ENCODE measurements at places on chromosomes 7 and 10.

DNA sequence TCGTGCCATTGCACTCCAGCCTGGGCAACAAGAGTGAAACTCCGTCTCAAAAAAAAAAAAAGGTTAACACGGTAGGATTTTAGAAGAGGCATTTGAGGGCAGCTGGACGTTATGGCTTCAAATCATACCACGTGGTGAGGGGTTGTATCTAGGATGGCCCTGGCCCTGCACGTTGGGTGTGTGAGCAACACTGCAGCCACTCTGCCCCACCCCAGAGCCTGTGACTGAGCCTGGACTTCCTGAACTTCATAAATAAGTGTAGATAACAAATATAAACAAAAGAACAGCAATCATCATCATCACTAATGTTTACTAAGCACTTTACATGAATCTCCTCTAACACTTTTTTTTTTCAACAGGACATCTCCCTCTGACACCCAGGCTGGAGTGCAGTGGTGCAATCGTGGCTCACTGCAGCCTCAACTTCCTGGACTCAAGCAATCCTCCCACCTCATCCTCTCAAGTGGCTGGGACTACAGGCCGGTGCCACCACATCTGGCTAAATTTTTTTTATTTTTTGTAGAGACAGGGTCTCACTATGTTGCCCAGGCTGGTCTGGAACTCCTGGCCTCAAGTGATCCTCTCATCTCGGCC, 169.5 kb upstream of the FRMD4A start:
- peak; percentile 58 for DNase-seq

DNA sequence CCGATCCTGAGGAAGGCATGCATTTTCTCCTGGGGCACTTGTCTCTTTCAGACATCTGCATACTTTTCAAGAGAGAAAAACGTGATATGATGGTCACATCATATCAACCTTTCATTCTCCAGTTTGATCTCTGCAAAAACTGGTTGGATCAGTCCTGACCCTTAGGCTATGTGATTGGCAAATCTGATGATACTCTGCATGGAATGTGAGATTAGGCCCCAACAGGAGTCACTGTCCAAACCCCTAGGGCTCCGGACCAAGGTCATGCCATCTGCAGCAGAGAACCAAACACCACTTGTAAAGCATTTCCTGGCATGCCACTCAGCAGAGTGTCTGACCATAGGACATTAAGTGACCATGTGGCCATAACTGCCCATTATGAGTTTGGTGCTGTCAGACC, 8.6 kb downstream of the GCK start:
- DNase-seq, result no peak

DNA sequence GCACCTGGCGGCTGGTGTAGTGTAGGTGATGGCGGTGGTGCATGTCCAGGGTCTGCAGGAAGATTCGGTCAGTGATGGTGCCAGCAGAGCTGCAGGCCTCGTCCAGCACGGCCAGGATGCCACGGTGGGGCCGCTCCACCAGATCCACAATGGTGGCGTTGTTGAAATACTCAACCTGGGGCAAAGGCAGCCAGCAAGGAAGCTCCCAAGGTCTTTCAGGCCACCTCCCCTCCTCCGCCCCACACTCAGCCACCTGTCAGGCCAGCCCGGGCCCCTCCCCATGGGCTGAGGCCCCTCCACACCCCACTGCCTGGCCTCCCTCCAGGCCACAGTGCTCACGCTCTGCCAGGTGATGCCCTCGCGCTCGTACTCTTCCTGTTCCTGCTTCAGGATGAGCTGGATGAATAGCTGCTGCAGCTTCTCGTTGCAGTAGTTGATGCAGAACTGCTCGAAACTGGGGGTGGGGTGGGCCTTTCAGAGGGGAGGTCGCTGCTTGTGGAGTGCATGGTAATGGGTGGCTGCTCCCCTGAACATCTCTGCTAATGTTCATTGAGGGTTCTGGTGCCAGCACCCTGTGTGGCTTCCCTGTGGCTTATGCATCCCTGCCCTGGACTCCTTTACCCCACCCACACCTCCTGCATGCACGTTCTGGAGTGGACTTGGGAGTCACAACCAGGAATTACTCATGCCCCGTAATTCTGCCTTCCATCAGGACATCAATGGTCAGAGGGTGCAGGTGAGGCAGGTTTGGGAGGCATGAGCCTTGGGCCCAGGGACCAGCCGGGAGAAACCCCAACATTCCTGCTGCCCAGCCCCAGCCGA, 8.9 kb downstream of the MYO1G start:
- peak; percentile 8 for DNase-seq

DNA sequence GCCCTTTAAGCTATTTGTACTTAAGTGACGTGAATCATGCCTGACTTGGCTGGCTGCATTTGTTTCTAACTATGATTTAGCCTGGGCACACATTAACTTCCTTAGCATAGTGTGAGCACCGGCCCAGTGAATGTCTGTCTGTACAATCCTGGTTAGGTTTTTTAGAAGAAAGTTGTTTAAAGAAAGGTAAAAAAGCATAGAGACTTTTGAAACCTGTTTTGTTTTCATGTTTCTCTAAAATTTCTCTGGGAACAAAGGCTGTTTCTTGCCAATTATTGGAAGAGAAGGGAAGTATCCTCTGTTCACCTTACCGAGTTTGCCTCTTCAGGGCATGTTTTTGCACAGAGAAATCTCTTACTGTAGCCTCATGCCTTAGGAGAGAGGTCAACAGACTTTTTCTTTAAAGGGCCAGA, 42.9 kb upstream of the MET start:
- peak; percentile 42 for DNase-seq

DNA sequence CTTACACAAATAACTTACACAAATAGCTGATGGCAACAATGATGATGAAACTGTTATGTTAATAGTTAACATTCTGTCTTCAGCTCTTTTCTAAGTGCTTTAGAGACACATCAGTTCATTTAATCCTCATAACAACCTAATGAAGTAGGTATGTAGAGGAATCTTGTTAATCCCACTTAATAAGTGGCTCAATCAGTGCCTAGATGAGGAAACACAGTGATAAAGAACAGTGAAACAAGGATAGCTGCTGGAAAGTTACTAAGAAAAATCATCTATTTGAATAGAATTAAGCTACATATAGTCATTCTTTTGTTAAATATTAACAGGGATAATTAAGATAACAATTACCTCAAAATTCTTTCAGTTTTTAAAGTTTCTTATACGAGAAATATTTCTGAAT, 487.6 kb downstream of the ARL4A start:
- DNase-seq, result no peak

DNA sequence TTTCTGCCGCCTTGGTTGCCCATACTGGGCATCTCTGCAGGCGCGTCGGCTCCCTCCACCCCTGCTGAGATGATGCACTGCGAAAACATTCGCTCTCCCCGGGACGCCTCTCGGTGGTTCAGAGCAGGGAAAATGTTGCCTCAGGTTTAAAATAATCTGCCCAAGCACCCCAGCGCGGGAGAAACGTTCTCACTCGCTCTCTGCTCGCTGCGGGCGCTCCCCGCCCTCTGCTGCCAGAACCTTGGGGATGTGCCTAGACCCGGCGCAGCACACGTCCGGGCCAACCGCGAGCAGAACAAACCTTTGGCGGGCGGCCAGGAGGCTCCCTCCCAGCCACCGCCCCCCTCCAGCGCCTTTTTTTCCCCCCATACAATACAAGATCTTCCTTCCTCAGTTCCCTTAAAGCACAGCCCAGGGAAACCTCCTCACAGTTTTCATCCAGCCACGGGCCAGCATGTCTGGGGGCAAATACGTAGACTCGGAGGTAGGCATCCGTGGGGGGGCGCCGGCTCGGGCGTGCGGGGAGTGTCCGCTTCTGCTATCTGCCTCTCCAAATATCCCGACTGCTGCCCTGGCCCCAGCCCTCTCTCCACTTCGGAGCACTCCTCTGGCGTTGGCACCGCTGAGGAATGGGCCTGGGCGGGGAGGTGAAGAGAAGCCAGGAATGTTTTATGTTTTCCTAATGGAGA, at the start of gene CAV1:
Gene CAV1, plus strand, starts transcription at position 428 of the 689 bp plus-strand sequence. Its CDS starts 27 bp downstream, at position 455.
- DNase-seq, result peak; percentile 79

GRCh38 chr10:88389456-88389855, 193.7 kb downstream of the RNLS start:
- DNase-seq, result peak; percentile 31

DNA sequence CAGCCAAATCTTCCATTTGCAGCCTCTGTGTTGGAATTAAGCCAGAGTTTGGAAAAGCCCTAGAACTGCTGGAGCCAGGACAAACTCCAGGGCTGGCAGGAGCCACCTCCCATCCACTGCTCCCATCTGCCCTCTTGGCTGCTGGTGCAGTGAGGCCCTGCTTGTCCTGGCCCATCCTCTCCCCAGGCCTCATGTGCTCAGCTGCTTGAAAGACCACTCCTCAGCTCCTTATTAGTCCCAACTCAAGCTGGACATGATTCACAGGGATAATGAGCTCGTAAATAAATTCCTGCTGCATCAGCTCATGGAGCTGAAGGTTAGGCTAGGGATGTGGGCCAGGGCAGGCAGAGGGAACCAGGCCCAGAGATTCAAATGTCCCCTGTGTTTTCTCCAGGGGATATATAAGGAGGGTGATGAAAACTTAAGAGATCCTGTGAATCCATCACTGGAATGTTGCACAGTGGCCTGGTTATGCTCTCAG, 282.8 kb downstream of the RPS24 start:
- no peak for DNase-seq

- no peak for DNase-seq
These were observed 799.5 kb downstream of the LRMDA start for GRCh38 chr10:76230921-76231285.
